Adrenal gland (tissue), 19 donors: ENCODE measurements at places on chromosomes 6 and 20. TPM values are rescaled to one million over a fixed set of nuclear protein-coding genes. Genes with fewer than 3 reads are reported as not detected.
A peak's percentile ranks its signal among the peaks of the same experiment; 100 is the strongest.

- DNase-seq = peak; percentile 71
Observed at GRCh38 chr20:40654876-40655275, 34.2 kb downstream of the MAFB start.

DNA sequence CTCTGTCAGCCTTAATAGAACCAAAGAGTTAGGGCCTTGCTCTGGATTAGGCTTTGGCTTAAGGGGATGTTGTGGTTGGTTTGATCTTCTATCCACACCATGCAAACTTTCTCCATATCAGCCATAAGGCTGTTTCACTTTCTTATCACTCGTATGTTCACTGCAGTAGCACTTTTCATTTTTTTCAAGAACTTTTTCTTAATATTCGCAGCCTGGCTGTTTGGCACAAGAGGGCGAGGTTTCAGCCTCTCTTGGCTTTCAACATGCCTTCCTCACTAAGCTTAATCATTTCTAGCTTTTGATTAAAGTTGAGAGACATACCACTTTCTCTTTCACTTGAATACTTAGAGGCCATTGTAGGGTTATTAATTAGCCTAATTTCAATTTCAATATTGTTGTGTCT is 193.1 kb downstream of the NRN1 start:
- no peak for DNase-seq

DNA sequence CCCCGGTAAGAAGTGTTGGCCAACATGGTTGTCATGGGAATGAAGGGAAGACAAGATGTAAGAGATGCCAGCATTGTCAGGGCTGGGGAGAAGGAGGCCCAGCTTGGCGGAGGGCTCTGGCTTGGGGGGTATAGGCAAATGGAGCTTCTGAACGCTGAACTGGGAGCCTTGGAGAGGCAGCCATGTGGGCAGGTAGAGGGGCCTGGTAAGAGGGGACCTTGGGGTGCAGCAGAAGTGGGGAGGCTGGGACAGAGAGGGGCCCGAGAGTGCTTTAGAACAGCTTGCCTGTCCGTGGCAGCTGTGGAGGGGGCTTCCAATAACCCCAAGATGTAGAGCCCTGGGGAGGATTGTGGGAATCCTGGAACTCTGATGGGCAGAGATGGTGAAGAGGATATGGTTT is 3.0 kb downstream of the SLC22A1 start:
- no peak for DNase-seq

GRCh38 chr6:142805042-142805441 is 139.9 kb downstream of the HIVEP2 start:
- no peak for DNase-seq

DNA sequence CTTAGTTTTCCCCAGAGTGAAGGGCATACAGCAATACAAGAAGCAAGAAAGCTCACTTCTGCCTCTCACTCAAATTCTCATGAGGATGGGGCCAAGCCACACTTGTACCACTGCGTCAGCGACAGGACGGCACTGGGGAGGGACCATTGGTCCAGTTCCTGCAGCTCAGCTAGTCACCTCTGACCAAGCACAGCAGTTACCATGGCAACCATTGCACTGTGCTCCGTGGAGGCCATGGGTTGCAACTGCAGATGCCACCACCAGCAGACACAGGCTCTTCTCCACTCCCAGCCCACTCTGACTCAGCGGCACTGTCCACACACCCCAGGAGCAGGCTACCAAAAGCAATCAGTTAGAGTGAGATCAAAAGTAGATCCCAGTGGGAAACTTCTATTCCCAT is 441.1 kb upstream of the ARID1B start:
- no peak for DNase-seq

DNA sequence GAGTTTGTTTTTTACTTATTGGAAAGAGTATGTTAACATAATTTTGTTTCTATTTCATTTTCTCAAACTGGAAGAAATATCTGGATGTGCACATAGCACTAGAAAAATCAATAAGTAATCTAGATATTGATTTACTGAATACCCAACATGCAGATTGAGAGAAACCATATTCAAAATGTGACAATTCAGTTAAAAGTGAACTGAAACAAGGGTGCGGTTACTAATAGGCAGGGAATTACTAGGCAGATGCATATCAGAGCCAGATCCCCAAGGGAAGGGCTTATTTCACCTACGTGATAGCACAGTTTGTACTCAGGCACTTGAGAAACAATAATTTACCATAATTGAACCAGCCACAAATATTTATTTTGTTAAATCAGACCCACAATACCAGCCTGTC is 493.1 kb upstream of the FLRT3 start:
- DNase-seq = no peak

- DNase-seq = no peak
Observed at GRCh38 chr6:90230548-90231215, 66.0 kb downstream of the BACH2 start.

DNA sequence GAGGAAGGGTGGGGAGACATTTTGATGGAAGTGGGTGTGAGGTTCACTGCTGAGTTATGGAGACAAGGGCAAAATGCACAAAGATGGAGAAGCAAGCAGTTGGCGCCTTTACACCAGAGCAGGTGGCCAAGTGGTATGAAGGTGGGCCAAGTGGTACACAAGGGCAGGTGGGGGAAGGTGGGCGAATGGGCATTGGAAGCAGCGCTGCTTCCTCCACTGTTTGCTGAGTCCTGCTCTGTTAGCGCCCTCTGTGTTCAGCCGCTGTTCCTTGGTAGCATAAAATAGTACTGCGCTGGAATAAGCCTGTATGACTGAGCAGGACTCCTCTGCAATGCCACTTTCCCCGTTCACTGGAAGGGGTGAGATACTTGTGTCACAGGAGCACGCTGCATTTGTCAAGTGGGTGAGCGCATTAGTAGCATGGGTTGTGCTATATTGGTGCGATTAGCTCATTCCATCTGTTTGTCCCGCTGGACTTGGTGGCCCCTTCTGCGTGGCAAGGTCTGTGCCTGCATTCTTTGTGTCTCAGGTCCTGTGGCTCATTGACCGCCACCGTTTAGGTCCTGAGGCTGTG is 116.4 kb downstream of the TOX2 start:
- no peak for DNase-seq

The GHRH gene
- polyA plus RNA-seq = 0.91 TPM

The EPB41L2 gene
- polyA plus RNA-seq = 30.6 TPM

The HSPA12B gene
- polyA plus RNA-seq = 1.5 TPM

The FOXF2 gene
- 0.51 TPM for polyA plus RNA-seq

The OTOR gene
- polyA plus RNA-seq = not detected

The HELZ2 gene
- 4.0 TPM for polyA plus RNA-seq

The SPDEF gene
- polyA plus RNA-seq = 0.13 TPM
